ENCODE measurements at places on chromosomes 2 and 18.

DNA sequence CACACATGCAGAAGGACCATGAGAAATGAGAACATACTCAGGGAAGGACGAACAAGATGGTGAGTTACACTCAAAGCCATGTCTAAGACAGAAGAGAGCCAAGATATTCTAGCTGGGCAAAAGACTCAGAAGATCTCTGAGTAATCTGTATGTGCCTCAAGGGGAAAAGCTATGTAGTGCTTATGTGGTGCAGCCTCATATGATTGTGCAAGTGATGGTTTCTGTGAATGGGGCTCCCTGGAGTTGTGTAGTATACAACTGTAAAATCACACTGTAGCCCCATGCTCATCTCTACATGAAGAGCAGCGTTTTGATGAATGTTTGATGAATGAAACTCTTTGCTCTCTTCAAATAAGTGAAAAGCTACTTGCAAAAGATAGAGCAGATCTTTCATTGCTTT is 57.5 kb downstream of the OSR1 start:
- no peak for DNase-seq

GRCh38 chr2:40373111-40373510 is 78.8 kb downstream of the SLC8A1 start:
- no peak for DNase-seq

DNA sequence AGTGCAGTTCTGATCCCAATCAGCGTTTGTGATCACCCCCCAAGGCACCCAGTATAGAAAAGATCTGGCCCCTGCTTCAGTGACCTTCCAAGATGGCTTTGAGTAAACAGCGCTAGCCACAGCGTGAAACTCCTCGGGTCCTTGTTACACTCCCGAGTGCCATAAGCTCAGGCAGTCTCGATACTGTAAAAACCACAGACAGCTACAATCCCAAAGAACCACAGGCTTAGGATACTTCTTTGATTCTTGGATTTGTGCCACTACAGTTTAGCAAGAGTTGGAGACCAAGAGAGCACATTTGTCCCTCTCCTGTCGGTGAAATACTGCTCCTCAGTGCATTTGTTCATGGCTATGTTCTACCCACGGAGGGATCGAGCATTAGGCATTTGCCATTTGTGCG is 352.5 kb upstream of the ZNF521 start:
- no peak for DNase-seq

DNA sequence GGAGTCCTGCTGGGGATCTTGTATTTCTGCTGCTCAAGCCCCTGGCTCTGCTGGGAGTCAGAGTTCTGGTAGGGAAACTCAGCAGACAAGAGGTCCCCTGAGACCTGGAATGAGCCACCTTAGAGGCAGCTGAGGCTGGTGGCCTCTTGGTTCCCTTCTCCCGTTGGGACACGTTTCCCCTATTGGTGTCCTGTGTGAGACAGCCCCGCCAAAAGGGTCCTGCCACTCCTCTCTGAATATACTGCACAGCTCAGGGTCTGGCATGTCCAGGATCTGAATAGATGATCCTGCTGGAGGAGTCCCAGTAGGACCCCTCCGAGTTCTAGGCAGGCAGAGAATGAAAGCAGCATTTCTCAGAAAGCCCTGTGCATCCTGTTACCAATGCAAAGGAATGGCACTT is 2.0 kb upstream of the RALB start:
- DNase-seq: no peak

DNA sequence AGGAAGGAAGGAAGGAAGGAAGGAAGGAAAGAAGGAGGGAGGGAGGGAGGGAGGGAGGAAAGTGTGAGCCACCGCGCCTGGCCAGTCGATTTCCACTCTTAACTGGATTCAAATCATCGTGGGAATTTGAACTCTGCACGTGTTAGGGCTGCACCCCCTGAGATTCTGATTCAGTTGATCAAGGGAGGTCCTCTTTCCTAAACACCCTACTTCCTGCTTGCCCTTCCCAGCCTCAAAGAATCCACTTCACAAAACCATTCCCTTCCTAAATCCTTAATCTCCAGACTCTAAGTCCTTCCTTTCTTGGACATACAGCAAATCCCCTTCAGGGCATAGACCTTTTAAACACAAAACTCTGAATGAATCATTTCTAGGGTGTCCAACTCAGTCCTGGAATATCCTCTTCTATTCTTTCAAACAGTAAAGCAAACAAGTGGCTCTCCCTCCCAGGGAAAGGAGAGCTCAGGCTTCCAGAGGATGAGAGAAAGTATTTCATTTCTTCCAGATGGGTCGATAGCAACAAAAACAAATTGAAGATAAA is 68.2 kb upstream of the MBOAT2 start:
- DNase-seq: no peak

GRCh38 chr2:151914989-151915628 is 86.9 kb upstream of the ARL5A start:
- DNase-seq: no peak

DNA sequence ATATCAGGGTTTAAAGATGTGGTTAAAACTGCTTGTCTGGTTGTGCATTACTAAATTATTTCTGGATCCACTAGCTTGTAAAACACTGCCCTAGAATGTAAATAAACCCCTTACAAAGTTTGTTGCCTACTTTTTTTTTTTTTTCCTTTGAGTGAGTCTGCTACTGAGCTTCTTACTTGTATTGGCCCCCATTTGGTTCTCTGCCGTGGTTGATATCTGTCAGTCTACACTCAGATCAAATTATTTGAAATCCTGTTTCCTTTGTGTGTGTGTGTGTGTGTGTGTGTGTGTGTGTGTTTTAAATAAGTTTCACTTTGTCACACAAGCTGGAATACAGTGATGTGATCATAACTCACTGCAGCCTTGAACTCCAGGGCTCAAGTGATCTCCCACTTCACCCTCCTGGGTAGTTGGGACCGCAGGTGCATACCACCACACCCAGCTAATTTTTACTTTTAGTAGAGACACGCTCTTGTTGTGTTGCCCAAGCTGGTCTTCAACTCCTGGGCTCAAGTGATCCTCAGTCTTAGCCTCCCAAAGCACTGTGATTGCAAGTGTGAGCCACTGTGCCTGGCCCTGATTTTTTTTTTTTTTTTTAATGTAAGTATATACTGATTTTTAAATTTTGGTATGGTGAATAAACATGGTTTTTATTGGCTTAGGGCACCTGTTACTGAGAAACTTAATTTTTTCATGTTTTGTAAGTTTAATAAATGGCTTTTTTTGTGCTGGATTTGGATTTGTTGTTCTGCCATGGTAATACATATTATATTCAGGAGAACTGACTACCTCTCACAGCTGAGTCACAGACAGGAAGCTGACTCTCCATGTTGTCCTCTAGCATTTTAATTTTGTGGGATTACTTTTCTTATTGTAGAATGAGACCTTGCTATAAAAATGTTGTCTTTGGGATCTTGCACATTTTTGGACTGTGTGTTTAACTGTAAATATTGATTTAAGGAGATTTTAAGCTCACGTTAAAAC is 48.5 kb downstream of the MAP4K4 start:
- DNase-seq: no peak

DNA sequence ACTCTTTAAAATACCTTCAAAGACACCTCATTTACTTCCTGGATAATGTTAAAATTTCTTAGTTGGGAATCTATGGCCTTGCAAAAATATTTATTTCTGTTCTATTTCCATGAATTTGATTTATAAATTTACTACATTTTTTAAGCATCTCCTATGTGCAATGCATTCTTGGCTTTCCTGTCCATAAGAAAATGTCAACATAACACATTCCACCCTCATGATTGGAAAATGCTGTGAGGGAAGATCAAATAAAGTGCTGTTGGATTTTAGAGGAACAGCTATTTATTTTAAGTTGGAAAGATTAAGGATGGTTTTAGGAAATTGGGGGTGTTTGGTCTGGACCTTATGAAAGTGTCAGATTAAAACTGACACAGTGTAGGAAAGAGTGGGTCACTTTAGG is 45.4 kb upstream of the MC4R start:
- DNase-seq: no peak

GRCh38 chr18:8783335-8783993 is 78.1 kb downstream of the MTCL1 start:
- no peak for DNase-seq

- DNase-seq: no peak
These were observed 71.0 kb downstream of the HS1BP3 start for GRCh38 chr2:20579866-20580265.

DNA sequence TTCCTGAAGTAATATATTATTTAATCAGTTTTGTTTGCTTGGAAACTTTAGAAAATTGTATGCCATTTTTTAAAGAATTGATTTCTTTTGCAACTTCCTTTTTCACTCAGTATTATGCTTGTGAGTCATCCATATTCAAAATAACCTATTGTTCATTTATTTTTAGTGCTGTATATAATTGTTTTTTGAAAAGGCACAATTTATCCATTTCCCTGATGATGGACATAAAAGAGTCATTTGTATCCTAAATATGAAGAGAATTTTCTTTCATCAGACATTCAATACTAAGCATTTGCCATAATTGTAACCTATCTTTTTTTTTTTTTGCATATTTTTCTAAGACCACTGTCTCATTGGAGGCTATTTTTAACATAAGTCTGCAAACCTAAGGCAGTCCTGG is 134.1 kb upstream of the SERPINE2 start:
- DNase-seq: no peak

GRCh38 chr2:30272761-30273573 is 41.6 kb downstream of the LBH start:
- no peak for DNase-seq

DNA sequence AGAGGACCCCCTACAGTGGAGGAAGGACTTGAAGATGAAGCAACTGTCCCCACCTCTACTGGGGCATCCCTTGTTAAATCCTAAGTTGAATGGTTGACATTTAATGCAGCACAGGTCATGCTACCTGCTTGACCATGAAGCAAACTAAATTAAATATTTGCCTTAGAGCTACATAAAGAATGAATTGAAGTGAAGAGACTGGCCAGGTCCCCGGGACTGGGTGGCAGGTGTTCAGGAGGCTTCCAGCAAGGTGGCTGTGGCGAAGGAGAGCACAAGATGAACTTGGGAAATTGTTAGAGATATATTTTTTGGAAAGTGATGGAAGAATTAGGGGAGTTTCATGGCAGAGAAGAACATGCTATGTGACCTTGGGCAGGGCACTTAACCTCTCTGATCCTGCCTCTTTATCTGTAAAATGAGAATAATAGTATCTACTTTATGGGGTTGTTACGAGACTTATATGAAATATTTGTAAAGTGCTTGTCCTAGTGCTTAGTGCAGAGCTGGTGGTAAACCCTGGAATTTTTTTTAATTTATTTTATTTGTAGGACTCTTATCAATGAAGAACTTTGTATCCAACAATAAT is 37.3 kb downstream of the EFR3B start:
- no peak for DNase-seq
